ENCODE measurements at places on chromosomes 11 and 22.

- peak; percentile 47 for DNase-seq
Measured at GRCh38 chr11:92511522-92512203, 287.0 kb downstream of the FAT3 start.

- no peak for DNase-seq
Measured at GRCh38 chr11:10407055-10407454, 48.0 kb upstream of the AMPD3 start.

GRCh38 chr22:28938286-28938833 is 55.0 kb downstream of the ZNRF3 start:
- no peak for DNase-seq

DNA sequence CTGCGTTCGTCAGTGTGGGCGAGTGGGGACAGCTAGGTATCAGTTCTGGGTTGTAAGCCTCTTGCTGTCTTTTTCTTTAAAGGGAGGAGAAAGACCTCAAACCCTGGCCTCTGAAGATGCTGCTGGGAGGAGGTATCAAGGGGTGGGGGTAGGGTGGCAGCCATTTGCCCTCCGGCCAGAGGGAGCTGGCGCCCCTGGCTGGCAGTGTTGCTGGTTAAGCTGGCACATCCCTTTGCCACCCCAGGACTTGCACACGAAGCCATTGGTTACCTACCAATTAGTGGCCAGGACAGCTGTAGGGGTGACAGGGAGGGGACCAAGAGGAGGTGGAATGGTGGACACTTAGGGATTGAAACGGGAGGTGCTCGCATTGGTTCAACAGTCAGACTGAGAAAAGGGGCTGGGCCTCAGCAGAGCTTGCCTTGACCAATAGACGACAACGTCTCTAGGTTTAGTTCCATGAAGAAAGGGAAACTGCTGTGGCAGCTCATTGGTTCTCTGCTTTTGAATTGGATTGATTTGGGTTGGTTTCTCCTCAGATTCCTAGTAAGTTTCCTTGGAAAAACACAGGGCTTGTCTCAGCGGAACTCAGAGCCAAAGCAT is 77.9 kb downstream of the ST3GAL4 start:
- DNase-seq: no peak

DNA sequence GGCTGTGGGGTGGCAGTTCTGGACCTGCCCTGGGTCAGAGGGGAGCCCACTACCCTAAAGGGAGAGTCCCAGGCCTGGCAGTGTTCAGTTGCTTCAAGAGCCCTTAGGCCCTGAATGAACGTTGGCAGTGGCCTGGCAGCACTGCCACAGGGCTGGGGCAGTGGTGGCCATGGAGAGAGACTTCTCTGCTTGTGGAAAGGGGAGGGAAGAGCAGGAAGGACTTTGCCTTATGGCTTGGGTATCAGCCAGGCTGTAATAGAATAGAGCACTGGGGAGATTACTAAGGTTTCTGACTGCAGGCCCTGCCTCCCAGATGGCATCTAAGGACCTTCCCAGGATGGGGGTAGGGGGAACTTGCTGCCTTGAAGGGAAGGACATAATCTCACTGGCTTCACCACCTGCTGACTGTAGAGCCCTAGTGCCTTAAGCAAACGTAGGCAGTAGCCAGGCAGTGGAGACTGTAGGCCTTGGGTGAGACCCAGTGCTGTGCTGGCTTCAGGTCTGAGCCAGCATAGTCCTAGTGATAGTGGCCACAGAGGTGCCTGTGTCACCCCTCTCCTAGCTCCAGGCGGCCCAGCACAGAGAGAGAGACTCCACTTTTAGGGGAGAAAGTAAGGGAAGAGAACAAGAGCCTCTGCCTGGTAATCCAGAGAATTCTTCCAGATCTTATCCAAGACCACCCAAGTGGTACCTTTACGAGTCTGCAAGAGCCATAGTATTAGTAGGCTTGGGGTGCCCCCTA is 27.6 kb downstream of the PLA2G6 start:
- no peak for DNase-seq

DNA sequence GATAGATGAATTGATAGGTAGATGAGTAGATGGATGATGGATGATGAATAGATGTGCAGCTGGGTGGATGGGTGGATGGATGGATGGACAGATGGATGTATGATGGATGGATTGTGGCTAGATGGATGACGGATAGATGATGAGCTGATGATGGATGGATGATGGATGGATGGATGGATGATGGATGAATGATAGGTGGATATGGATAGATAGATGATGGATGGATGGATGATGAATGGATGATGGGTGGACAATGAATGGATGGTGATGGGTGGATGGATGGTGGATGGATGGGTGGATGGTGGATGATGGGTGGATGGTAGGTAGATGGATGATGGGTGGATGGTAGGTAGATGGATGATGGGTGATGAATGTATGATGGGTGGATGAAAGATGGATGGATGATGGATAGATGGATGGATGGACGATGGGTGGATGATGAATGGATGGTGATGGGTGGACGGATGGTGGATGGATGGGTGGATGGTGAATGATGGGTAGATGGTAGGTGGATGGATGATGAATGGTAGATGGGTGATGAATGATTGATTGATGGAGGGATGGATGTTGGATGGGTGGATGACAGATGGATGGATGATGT is 1261.7 kb downstream of the BRD1 start:
- DNase-seq: no peak

GRCh38 chr11:30635401-30635989 is 49.3 kb upstream of the MPPED2 start:
- peak; percentile 80 for DNase-seq

DNA sequence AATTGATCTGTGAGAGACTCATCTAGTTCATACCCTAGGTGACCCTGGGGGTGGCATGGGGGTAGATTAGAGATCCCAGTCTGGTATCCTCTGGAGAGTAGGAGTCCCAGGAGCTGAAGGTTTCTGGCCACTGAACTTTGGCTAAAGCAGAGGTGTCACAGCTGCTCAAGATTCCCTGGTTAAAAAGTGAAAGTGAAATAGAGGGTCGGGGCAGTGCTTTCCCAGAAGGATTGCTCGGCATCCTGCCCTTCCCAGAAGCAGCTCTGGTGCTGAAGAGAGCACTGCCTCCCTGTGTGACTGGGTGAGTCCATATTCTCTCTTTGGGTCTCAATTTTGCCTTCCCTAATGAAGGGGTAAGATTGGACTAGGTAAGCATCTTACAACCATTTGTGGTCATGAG is 653 bp downstream of the IL18BP start:
- no peak for DNase-seq

DNA sequence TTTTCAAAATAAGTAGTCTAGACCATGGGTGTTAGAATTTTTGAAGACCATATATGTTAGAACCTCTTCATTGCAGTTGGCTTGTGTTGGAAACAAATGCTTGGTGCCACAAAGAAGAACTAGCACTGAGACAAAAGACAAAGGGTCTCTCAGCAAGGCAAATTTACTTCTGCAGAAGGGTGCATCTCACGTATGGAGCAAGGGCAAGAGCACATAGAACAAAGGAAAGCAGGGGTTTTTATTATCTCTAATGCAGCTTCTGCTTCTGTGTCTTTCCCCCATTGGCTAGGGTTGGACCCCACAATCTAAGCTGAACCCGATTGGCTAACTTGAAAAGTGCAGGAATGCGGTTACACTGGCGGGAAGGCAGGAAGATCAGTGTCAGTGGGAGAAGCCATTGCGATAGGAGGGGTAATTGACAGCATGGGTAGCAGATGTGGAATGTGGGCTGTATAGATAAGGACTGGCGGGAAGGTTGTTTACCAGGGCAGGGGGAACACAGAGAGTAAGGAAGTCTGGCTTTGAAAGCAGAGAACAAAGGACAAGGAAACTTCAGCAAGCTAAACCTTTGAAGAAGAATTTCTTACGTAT is 9.2 kb upstream of the RBMXL2 start:
- DNase-seq: peak; percentile 26

DNA sequence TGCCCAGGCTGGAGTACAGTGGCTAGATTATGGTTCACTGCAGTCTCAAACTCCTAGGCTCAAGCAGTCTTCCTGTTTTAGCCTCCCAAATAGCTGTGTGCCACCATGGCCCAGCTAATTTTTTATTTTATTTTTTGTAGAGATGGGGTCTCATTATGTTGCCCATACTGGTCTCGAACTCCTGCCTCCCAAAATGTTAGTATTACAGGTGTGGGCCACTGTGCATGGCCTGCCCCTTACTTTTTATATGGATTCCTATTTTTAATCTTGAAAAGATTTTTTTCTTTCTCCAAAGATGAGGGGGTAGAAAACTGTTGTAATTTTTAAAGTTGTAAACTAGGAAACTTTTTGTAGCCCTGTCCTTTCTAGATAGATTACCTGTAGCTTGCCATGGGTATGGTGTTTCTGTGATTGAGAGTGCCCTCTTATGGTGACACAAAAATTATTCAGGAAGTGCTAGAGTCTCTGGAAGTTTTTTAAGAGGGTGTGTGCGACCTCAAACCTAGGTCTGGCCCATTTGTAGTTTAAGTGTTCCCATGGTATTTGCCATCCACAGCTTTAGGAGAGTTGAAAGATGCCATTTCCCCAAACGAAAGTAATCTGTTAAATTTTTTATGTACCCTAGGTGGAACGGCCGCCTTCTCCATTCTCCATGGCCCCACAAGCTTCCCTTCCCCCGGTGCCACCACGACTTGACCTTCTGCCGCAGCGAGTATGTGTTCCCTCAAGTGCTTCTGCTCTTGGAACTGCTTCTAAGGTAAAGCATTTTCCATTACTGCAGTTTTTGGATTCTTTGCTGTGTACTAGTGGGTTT is 32.4 kb downstream of the MCAM start:
- peak; percentile 50 for DNase-seq

GRCh38 chr11:32478277-32478731 is 43.0 kb upstream of the WT1 start:
- DNase-seq: no peak

- peak; percentile 75 for DNase-seq
Measured at GRCh38 chr11:128904656-128905344, 13.6 kb downstream of the KCNJ5 start.

GRCh38 chr11:119093942-119094815 is 7.5 kb downstream of the DPAGT1 start:
- no peak for DNase-seq

- no peak for DNase-seq
Measured at GRCh38 chr11:6894097-6894496, 1.8 kb upstream of the OR2D2 start.

GRCh38 chr11:63472372-63472771 is 18.6 kb downstream of the PLAAT5 start:
- no peak for DNase-seq

DNA sequence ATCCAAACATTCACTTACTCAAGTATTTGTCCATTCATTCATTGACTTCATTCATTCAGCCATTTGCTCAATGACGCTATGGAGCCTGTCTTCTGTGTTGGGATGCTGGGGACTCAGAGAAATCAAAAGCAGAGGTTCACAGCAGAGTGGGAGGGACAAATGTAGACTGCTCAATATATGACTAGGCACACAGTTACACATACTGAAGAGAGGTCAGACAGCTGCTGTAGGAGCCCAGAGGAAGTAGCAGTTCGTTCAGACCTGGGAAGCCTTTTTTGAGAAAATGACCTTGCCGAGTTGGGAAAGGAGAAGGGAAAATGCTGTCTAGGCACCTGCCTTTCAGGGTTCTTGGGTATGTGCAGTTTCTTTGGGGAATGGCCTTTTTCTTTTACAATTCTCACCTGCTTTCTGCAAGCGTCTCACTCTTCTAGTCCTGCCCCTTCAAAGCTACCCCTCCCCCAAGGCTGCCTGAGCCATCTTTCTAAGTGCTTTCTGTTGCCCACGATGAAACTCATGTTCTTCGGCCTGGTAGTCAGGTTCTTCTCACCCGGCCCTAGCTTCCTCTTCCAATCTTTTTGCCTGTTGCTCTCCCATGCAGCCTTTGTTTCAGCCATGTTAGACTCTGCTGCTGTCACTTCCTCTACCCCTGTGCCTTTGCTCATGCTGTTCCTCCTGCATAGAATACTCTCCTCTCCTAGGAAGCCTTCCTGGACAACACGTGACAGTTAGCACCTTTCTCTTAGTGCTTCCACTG is 4.2 kb upstream of the UVRAG start:
- DNase-seq: no peak

GRCh38 chr11:65169164-65169641 is 830 bp upstream of the SPDYC start:
- DNase-seq: no peak

GRCh38 chr22:39520226-39521105 is at the start of gene ATF4:
Gene ATF4 (plus strand): TSS chr22:39520562. CDS start chr22:39521446, 884 bp downstream.
- DNase-seq: peak; percentile 75

- no peak for DNase-seq
Measured at GRCh38 chr11:92162776-92163175, 61.8 kb upstream of the FAT3 start.

GRCh38 chr22:44186121-44186510 is 5.4 kb downstream of the PARVG start:
- no peak for DNase-seq

- DNase-seq: no peak
Measured at GRCh38 chr22:35128637-35129036, 62.7 kb downstream of the ISX start.

- DNase-seq: peak; percentile 77
Measured at GRCh38 chr11:64713781-64714363, 9.1 kb downstream of the NRXN2 start.
